ENCODE measurements at places on chromosomes 6 and 20.

DNA sequence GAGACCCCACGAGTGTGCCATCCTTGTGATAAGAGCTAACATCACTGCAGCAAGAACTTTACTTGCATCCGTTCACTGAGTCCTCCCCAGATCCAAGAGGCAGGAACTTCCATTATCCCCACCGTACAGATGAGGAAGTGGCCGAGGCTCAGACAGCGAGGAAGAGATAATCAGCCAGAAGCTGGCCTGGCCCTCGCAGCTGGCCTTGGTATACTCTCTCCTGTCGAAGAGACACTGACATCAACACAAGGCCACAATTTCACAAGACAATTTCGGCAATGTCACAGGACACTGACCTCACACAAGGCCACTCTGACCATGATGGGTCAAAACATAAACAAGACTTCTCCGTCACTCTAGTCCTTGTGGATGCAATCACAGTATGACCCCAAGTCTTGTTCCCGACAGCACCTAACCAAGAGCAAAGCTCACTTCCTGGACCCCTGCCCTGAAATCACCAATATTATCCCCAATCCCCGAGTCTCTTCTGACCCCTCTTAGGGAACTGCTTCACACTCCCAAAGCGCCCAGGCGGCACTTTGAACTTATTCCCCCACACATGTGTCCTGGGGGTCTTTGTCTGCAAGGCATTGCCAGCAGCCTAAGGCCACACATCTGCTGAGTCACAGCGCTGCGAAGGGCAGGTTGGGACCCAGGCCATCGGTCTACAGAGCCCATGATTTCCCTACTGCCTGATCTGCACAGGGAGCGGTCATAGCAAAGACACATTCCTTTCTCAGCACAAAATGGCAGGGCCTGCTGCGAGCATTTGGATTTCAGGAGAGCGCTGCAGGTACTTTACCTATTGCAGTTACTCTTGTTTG lies 14.8 kb upstream of the VAPB start:
- no peak for DNase-seq

GRCh38 chr6:38498805-38499445 lies 140.8 kb downstream of the BTBD9 start:
- DNase-seq = no peak

- DNase-seq = no peak
Observed at GRCh38 chr20:275791-276190, 14.8 kb downstream of the C20orf96 start.

DNA sequence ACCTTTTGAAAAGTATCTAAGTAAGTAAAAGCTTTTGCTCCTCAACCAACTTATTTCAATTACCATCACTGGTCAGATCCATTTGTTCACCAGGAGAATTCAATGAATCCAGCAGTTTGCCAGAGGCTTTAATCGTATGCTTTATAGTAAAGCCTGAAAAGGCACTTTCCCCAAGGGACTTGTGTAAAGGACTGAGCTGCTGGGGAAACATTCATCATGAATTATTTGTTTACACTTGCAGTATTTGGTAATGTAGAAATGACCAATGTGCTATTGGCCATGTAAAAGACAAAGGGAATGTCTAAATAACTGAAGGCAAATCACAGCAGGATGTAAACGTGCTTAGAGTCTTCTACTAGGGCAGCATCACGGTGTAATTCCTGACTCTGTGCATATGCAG lies 471.4 kb downstream of the ADGRB3 start:
- DNase-seq = no peak

DNA sequence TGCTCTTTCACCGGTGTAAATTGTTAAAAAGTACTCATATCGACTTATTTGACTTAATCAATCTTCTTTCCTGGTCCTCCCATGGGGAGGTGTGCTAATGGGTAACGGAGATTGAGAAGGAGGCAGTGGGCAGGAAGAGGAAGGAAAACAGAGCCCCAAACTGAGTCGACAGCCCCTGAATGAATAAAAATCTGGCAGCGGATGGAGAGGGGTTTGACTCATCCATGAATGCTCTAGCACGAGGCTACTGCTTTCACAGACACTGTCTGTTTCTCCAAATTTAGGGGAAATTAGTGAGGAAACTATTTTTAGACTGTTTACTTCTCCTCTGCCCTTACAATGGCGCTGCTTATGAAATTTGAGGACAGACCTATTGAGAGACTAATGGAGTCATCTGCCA lies 142.2 kb upstream of the ATXN1 start:
- DNase-seq = no peak

DNA sequence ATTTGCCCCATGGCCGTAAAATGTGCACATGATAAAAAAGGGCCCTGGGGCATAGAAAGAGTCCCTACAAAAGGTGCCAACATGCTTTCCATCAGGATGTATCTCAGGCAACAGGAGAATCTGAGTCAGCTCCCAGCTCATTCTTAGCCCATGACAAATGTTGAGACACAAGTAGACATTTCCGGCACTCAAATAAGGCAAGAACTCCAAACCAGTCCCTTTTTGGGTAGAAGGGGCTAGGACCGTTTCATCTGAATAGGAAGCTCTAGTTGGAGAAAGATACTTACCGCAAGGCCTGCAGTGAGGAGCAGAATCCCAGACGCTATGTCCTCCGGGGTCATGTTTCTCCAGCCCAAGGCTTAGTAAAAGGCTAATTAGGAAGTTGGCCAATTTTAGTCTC lies 261.0 kb upstream of the RIN2 start:
- peak; percentile 16 for DNase-seq
